NCI-H2029 treated with DMSO at 0.1 percent for 48 hours (cell line): ENCODE measurements at places on chromosomes 1 and 21.

DNA sequence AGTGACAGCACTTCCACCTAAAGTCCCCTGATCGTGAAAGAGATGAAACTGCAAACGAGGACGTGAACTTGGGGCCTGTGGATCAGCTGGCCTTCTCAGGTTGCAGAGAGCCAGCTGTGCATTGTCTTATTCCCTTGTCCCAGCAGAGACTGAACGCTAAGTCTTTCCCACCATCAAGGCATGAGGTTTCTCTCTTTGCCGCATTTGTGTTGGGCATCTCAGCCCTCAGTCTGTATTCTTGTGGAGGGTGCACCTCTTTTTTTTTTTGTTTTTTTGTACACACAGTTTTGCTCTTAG lies 71.4 kb downstream of the KIF26B start:
- DNase-seq, result no peak

- DNase-seq, result no peak
Observed at GRCh38 chr1:10529091-10529490, 54.3 kb downstream of the PEX14 start.

- no peak for DNase-seq
Observed at GRCh38 chr1:178122283-178122682, 28.4 kb downstream of the RASAL2 start.

GRCh38 chr1:198520524-198521254 lies 19.8 kb downstream of the ATP6V1G3 start:
- no peak for DNase-seq

GRCh38 chr1:84152649-84153056 lies 8.6 kb downstream of the PRKACB start:
- no peak for DNase-seq

DNA sequence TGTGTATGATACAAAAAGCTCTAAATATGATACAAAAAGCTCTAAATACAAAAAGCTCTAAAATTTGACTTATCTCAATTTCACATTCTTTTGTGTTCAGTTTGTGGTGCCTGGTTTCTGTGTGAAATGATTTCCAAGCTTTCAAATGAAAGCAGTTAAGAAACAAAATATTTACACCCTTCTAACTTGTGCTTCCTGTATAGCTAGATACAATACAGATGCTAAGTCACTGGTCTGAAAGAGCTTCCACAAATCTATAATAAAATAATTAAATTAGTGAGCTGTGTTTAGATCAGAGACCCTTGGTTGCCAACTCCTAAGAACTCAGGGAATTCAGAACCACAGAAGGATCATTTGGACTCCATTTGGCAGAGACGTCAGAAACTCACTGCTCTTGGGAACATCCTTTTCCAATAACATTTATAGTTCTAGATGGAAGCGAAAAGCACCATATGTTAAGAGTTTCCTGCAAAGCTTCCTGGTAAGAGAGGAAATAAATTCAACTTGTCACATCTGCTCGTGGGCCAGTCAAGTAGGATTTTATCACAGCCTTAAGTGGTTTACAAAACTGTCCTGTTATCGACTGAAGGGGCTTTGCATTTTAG lies 1079.1 kb downstream of the ADGRL2 start:
- DNase-seq, result no peak

GRCh38 chr1:70477090-70477489 lies 66.0 kb downstream of the CTH start:
- DNase-seq, result no peak

GRCh38 chr1:164801246-164801731 lies 242.3 kb downstream of the PBX1 start:
- no peak for DNase-seq

GRCh38 chr1:41319807-41320711 lies 41.2 kb upstream of the FOXO6 start:
- DNase-seq, result no peak
